ENCODE measurements at places on chromosomes 7 and 10.

DNA sequence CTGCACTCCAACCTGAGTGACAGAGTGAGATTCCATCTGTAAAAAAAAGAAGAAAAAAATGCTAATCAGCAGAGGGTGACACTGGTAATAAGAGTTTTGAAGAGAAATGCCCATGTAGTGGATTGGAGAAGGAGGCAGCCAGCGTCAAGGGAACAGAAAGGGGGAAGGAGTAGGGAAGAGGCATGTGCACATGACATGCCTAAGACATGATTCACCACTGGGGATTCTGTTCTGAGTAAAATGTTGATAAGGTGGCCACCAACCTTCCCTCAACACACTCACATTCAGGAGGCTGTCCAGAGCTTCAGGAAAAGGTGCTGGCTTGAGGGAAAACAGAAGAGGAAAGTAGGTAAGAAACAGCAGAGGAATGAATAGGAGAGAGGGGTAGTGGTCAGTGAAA lies 39.9 kb downstream of the AKR1D1 start:
- DNase-seq = no peak

DNA sequence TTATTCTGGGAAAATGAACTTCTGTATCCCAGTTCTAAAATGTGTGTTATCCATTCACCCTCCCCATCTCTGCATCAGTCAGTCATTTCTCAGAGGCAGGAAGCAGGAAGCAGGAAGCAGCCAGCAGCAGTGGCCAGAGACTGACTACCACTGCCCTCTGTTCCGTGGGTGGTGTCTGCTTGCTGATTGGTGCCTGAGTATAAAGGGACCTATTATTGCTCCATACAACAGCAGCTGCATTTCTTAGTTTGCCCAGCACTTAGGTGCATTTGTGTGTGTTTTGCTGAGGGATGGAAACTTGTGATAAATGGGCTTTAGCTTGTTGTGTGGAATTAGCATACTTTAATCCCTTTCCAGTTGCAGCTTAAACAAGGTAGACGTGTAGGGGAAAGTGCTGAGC lies 582.2 kb downstream of the SORCS1 start:
- DNase-seq = no peak

- DNase-seq = peak; percentile 88
Observed at GRCh38 chr7:17770710-17771375, 169.5 kb downstream of the SNX13 start.

- no peak for DNase-seq
Observed at GRCh38 chr7:102004229-102004628, 186.8 kb downstream of the CUX1 start.

GRCh38 chr7:4714161-4714700 lies 32.1 kb downstream of the FOXK1 start:
- no peak for DNase-seq

- DNase-seq = no peak
Observed at GRCh38 chr7:151307536-151307935, 34.1 kb upstream of the NUB1 start.

- no peak for DNase-seq
Observed at GRCh38 chr7:91811236-91811635, 69.3 kb downstream of the MTERF1 start.

GRCh38 chr10:124999433-125000365 lies 57.8 kb downstream of the ZRANB1 start:
- DNase-seq = no peak

Measured in KBM-7 (cell line).